ENCODE measurements at places on chromosomes 4 and X. TPM values are rescaled to one million over a fixed set of nuclear protein-coding genes. Genes with fewer than 3 reads are reported as not detected.

DNA sequence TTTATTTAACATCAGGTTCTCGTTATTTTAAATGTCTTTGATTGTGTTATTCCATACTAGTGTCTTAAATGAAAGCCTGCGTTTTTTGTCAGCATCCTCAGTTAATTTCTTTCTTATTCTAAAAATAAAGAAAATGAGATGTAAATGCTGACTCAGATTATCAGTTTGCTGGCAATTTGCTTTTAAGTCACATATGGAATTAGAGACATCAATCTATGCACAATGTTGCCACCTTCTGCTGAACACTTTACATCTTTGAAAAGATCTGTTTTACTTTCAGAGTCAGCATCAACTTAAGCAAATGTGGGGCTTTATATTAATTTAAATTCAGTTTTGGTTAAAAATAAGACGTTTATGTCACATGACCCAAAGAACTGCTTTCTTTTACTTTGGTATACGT lies 99.2 kb downstream of the ADGRL3 start:
- H3K27ac ChIP-seq, result no peak overlapping the region
- H3K4me1 ChIP-seq, result no peaks in the 10 kb centered on the region
- no peaks in the 10 kb centered on the region for H3K36me3 ChIP-seq

DNA sequence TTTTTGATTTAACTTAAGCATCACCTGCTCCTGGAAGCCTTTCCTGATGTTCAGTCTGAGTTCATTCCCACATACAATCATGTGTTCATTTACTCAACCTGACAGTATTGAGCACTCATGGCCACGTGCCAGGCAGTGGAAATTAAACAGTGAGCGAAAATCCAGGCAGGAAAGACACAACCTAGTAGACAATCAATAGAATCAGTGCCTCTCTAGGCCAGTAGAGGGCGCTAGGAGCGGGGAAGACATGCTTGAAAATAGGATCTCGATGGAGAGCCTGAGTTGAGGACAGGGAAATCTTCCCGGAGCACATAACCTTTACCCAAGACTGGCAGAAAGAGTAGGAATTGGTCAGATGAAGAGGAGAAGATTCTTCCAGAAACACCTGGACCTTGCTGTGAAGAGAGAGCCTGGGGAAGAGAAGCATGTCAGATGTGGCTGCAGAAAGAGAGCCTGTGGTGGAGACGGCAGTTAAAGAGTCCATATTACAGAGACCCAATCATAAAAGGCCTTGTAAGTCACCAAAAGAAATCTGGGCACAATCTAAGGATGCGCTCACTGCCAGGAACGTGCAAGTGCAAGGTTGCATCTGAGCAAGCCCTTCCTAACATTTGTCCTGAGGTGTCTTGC lies 103.5 kb downstream of the LDB2 start:
- no peaks in the 10 kb centered on the region for H3K36me3 ChIP-seq
- no peaks in the 10 kb centered on the region for H3K4me1 ChIP-seq
- peak; percentile 56 for DNase-seq
- H3K27me3 ChIP-seq, result no peaks in the 10 kb centered on the region

DNA sequence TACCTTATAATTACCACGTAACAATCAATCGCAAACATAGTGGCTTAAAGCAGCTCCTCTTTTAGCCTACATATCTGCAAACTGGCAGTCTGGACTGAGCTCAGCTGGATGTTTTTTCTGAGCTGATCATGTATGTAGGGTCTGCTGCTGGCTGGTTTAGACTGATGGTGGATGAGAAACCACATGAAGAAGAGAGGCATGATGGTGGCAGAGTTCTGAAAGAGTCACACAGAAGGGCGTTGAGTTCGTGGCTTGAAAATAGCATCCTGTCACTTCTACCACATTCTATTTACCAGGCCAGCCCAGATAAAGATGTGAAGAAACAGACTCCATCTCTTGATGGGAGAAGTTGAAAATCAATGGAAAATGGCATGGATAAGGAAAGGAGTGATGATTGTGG lies 151.3 kb downstream of the SNCA start:
- H3K27me3 ChIP-seq, result no peaks in the 10 kb centered on the region
- no peak overlapping the region for H3K27ac ChIP-seq
- DNase-seq, result no peak
- no peaks in the 10 kb centered on the region for H3K36me3 ChIP-seq
- H3K4me3 ChIP-seq, result no peak overlapping the region
- no peaks in the 10 kb centered on the region for H3K4me1 ChIP-seq

DNA sequence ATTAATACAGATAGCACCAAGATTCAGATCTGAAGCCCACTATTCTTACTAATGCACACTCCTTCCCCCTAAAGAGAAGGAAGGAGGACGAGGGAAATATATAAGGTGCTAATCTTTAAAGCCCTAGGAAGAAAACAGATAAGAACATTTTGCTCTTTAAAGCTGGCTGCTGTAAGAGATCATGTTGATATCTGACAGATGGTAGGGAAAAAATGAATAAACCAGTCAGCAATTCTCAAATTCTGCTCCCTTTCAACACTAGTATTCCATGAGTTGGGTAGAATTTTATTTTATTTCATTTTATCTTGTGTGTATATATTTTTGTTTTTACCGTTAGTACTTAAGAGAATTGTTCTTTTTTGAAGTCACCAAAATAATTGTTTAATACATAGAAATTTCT lies 19.2 kb downstream of the OTC start:
- H3K4me1 ChIP-seq, result no peaks in the 10 kb centered on the region
- H3K36me3 ChIP-seq, result no peaks in the 10 kb centered on the region
- no peaks in the 10 kb centered on the region for H3K27me3 ChIP-seq
- DNase-seq, result no peak
- H3K27ac ChIP-seq, result no peak overlapping the region
- H3K4me3 ChIP-seq, result no peak overlapping the region

DNA sequence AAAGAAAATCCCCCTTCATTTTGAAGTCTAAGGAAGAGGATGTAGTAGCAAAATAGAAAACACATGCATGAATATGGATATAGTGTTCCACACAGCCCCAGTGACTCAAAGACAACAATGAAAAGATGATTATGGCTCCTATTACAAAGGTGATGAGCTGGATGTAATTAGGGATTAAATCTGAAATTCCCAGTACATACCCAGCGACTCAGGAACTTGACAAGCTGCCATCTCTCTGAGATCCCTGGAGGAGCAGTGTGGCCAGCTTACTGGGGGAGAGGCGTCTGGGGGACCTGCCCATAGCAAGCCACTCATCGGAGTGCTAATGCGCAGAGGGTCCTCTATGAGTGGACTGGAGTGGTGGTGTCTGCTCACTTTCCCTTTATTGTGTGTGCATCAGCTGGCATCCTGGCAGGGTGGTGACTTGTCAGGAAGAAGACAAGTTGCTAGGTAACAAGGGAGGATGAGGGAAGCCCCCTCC lies 42.7 kb upstream of the MGST2 start:
- no peak for DNase-seq
- no peak overlapping the region for H3K27ac ChIP-seq
- H3K4me1 ChIP-seq, result no peaks in the 10 kb centered on the region
- no peak overlapping the region for H3K4me3 ChIP-seq
- H3K27me3 ChIP-seq, result no peaks in the 10 kb centered on the region

DNA sequence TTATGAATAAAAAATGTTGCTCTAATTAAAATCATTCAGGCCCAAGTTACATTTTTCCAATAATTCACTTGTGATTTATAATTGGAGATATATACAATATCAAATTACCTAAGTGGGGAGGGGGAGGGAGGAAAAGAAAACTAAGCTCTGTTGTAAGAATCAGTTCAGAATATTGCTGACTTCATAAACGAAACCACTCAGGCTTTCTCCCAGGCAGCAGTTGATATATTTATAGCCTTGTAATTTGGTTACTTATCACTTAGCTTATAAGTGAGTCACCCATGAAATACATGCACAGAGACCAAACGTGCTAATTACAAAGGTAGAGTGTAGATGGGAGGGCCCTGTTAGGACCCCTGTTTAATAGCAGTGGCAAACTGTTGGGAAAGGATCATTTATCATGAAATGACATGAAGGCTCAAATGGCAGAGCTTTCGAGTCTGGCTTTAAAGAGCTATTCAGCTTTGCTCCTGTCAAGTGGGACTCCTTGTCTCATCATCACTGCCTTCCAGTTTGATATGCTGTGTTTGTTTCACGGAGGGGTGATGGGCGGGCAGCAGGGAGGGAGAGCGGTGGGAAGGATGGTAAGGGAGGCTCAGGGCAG lies 105.6 kb upstream of the PGRMC2 start:
- no peak overlapping the region for H3K4me3 ChIP-seq
- no peaks in the 10 kb centered on the region for H3K27me3 ChIP-seq
- no peaks in the 10 kb centered on the region for H3K4me1 ChIP-seq
- DNase-seq, result no peak
- H3K36me3 ChIP-seq, result no peaks in the 10 kb centered on the region

DNA sequence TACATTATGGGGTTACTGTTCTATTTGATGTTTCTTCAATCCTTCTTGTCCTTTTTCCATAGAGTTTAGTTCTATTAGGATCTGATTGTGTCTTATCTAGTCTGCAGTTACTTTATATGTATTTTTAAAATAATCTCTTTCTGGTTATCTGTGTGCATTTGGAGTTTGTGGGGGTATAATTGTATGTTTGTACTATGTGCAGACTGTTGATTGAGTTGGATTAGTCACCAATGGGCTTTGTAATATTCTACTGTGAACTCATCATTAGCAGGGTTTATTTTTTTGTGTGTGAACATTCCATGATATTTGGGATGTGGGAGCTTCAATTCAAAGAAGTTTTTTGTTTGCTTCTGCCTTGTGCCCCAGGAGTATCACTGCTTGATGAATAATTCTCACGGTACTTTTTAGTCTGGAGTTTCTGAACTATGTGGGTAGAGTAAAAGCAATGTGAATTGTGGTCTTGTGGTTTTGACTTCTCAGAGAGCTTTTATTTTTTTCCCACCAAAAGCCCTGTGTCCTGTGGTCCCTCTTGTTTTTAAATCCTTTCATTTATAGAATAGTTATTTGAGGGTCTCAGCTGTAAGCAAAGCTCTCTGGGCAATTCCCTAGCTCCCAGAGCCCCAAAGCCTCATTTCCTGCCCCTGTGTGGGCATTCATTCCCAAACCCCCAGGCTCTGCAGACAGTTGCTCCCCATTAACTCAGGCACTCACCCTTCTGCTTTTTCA lies 127.8 kb downstream of the PHKA2 start:
- no peaks in the 10 kb centered on the region for H3K4me1 ChIP-seq
- no peaks in the 10 kb centered on the region for H3K27me3 ChIP-seq
- no peak overlapping the region for H3K27ac ChIP-seq
- DNase-seq, result no peak
- H3K4me3 ChIP-seq, result no peak overlapping the region
- H3K36me3 ChIP-seq, result no peaks in the 10 kb centered on the region

GRCh38 chrX:7714351-7714750 lies 128.6 kb upstream of the VCX start:
- no peaks in the 10 kb centered on the region for H3K27me3 ChIP-seq
- DNase-seq, result no peak
- no peaks in the 10 kb centered on the region for H3K4me1 ChIP-seq
- no peak overlapping the region for H3K4me3 ChIP-seq

DNA sequence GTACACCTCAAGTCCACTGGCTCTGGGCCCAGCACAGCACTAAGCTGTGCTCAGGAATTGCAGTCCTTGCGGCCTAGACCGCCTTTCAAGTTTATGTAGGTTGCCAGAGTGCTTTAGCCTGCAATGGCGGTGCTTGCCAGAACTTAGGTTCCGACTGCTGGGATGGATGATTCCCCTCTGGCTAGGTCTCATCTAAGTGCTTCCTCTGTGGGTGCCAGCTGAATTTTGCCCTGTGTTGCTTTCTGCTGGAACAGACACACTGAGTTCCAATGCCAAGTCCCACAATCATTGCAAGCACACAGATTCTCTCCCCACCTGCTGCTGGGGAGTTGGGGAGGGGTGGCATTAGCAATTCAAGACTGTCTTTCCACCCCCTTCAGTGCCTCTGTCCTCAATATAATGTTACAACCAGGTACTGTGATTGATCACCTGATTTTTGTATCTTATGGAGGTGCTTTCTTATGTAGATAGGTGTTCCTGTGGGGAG lies 129.5 kb downstream of the GRID2 start:
- H3K4me3 ChIP-seq, result no peak overlapping the region
- no peaks in the 10 kb centered on the region for H3K4me1 ChIP-seq
- no peaks in the 10 kb centered on the region for H3K36me3 ChIP-seq
- no peaks in the 10 kb centered on the region for H3K27me3 ChIP-seq
- DNase-seq, result no peak
- H3K27ac ChIP-seq, result no peak overlapping the region

DNA sequence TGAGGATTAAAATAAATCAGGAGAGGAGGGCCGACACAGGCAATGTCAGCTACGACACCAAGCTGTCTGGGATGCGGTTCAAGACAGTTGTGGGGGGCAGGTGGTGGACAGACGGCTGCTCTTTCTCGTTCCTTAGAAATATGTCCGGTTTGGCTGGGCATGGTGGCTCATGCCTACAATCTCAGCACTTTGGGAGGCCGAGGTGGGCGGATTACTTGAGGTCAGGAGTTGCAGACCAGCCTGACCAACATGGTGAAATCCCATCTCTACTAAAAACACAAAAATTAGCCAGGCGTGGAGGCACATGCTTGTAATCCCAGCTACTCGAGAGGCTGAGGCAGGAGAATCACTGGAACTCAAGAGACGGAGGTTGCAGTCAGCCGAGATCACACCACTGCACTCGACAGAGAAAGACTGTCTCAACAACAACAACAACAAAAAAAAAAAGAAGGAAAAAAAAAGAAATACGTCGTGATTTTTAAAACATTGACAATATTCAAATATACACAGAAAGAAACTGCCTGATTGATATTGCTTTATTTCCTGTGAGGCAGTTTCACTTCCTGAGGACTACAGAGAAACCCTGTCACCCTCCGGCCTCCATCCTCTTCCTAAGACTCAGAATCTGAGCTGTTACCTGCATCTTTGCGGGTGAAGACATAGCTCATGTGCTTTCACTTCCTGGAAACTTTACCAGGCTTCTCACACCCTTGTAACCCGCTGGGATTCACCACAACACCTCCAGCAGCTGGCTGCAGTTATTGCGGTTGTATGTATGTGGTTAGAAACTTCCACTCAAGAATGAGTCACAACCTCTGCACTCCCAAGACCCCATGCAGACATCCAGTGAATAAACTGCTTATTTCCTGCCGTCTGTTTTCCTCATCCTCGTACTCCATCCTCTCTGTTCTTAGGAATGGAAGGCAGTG lies 63.8 kb upstream of the STS start:
- no peak overlapping the region for H3K4me3 ChIP-seq
- no peak overlapping the region for H3K27ac ChIP-seq
- DNase-seq, result no peak
- peaks cover 4% of the 10 kb centered on the region for H3K4me1 ChIP-seq

GRCh38 chr4:123378794-123379193 lies 17.8 kb upstream of the SPRY1 start:
- no peaks in the 10 kb centered on the region for H3K36me3 ChIP-seq
- no peak overlapping the region for H3K4me3 ChIP-seq
- no peak for DNase-seq

Gene USP11
- total RNA-seq, result 96.9 TPM

Gene FRAS1
- 42.3 TPM for total RNA-seq

Gene ACE2
- 9.5 TPM for total RNA-seq

Gene GAGE13
- total RNA-seq, result not detected

Gene MAGEE1
- 3.6 TPM for total RNA-seq

Gene ZNF182
- total RNA-seq, result 13.8 TPM
